Astrocyte of the spinal cord (primary cell): ENCODE measurements at places on chromosomes 11 and 22.

DNA sequence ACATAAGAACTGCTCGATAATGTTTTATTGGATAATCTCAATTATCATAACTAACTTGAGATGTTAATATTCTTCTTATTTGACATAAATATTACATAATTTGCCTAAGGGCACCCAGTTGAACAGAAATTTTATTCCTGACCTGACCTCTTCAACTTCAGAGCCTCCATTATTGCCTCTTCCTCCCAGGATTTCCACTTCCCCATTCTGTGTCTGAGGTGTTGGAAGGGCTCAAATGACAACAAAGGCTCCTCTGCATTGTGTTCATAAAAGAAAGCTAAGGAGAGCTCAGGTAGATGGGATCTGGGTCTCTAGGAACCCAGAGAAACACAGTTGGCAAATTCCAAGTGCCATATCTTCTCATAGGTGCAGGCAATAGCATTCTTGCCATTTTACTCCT is 61.2 kb upstream of the ARHGAP20 start:
- no peak for DNase-seq

- peak; percentile 67 for DNase-seq
Observed at GRCh38 chr11:17014833-17015626, 816 bp upstream of the PLEKHA7 start.

DNA sequence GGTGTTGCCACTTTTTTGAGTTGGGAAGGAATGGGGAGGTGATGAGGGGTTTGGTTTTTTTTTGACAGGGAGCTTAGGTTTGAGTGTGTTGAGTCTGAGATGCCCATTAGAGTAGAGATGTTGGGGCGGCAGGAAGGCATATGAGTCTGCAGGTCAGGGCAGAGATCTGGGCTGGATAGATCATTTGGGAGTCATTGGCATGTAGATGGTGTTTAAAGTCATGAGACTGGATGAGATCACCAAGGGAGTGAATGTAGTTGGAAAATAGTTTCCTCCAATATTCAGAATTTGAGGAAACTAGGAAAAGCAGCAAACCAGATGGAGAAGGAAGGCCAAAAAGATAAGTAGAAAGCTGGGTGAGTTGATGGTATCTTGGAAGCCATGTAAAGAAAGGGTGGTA is 2.1 kb upstream of the ANAPC15 start:
- no peak for DNase-seq

GRCh38 chr11:11786234-11786633 is 55.5 kb upstream of the USP47 start:
- DNase-seq, result no peak

GRCh38 chr11:83374311-83374710 is 88.1 kb upstream of the CCDC90B start:
- DNase-seq, result no peak

DNA sequence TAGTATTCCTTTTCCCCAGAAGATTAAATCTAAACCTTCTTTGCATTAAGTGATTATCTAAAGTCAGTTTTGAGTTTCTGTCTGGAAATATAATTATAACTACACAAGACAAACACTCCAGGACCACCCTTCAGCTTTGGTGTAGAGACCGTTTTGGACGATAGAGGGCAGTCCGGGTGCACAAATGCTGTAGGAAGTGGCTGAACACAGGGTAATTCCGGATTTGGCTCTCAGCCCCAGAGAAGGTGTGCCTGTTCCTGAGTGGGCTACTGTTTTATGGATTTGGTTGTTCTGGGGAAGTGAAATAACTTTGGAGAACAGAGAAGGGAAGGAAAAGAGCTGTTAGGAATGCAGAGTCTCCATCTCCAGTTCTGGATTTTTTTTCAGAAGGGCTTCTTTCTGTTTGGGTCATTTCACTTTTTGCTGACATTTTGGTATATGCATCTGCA is 14.8 kb downstream of the EXT2 start:
- DNase-seq, result peak; percentile 49

- no peak for DNase-seq
Observed at GRCh38 chr22:21579474-21579851, 11.9 kb downstream of the UBE2L3 start.
